Lung microvascular endothelial cell (primary cell): ENCODE measurements at places on chromosomes 2 and 18. TPM values are rescaled to one million over a fixed set of nuclear protein-coding genes. Genes with fewer than 3 reads are reported as not detected.
A peak's percentile ranks its signal among the peaks of the same experiment; 100 is the strongest.

GRCh38 chr2:11667194-11667593 is 2.8 kb downstream of the NTSR2 start:
- no peak for DNase-seq

DNA sequence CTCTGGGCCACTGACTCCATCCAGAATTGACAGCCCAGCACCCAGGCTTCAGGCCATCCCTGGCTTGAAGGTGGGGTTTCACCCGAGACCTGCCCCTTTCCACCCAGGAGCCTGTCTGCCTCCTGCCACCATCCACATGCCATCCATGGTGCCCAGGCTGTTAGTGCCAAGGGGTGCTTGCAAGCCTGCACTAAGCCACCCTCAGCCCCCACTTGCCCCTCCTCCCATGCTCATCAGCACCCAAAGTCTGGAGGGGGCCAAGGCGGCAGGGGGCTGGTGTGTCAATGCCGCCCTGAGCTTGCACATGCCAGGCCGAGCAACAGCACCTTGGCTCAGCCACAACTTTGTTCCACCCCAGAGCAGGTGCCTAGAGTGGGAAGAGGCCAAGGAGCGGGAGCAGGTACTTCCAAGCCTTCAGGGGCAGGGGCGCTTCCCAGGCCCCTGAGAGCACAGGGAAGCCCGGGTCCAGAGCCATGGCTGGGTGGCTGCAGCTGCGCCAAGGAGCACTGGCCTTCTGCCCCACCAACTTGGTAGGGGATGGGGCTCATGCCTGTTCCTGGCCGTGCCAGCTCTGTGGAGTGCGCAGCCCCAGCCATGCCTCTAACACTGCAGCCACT is 12.0 kb downstream of the SRD5A2 start:
- no peak for DNase-seq

DNA sequence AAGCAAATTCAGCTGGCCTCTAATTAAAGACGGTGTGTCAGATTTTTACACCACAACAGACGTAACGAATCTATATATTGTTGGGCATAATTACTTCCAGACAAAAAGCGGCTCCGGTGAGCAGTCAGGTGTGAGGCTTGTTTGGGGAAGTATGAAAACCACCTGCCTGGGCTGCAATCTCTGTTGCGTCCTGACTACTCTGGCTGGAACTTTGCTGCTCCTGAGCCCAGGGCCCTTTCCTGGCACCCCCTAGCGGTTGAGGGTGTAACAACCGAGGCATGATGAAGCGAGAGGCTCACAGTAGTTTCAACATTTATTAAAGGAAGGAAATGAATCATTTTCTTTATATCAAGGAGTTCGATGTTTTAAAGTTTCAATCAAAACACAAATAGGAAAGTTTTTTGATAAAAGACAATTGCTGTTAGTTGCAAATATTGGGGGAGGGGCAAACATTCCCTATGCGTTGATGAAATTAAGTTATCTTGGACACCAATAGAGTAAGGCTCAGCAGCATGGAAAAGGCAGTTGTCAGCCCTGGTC is 10.6 kb upstream of the ITGB6 start:
- peak; percentile 85 for DNase-seq

DNA sequence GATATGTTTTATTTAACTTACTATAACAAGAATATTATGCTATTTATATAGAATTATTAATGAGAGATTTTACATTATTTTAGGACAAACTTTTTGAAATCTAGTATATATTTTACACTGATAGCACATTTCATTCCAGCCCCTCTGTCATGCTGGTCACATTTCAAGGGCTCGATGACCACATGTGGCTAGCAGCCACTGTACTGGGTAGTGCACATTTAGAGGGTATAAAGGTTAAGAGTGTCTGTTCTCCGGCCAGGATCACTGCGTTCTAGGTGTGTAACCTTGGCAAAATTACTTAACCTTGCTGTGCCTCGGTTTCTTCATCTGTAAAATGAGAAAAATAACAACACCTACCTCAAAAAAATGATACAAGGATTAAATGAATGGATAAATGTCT is 87.2 kb upstream of the TNP1 start:
- DNase-seq, result no peak

AQP12B gene
- total RNA-seq, result not detected in 2 replicates
